Activated naive CD8-positive, alpha-beta T cell treated with anti-CD3 and anti-CD28 coated beads, Interleukin-2, amount 50 U/mL, for 16 hours (primary cell): ENCODE measurements at places on chromosomes 1 and 21.

DNA sequence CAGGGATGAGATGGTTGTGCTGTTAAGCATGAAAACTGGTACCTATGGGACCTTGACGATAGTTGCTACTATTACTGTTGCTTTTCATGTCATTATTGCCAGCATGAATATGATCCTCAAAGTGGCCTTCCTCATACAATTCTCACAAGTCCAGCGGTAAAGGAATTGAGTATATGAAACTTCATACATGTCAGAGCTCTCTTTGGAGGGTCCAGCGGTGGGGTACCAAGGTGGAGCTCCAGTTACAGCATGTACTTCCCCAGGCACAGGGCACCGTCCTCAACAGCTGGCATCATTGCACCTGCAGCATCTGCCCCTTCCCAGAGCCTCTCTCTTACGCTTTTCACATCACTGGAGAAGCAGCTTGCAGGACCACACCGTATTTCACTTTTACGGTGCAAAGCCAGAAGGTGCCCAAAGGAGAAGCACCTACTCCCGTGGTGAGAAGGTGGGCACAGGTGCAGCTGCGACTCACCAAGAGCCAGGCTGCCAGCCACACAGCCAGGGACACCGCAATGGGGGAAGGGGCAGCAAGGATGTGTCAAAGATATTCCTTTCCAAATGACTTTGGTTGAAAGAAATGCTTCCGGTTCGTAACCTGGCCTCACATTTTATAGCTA lies 166.4 kb upstream of the IRF2BP2 start:
- no peak for DNase-seq

GRCh38 chr1:96927125-96927524 lies 205.5 kb downstream of the PTBP2 start:
- DNase-seq, result no peak

GRCh38 chr1:7842517-7842916 lies 10.3 kb downstream of the UTS2 start:
- no peak for DNase-seq

DNA sequence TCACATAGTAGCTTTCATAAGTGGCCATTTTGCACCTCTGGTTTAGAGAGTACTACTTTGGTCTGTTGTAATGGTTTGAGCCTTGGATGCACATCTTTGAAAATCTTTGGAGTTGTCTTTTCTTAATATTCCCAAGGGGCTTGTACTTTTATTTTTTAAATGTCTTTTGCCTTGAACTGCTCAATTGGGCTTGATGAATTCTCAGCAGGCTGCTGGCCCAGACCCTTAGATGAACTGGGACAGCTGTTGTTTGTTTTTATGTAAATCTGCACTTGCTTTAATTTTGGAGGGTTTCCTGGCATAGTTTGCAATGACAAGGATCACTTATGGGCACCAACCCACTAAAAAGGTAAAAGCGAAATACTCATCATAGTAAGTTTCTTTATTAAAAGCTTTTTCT lies 24.9 kb downstream of the NGF start:
- DNase-seq, result no peak

GRCh38 chr1:226646026-226646869 lies 92.8 kb downstream of the ITPKB start:
- DNase-seq, result no peak

DNA sequence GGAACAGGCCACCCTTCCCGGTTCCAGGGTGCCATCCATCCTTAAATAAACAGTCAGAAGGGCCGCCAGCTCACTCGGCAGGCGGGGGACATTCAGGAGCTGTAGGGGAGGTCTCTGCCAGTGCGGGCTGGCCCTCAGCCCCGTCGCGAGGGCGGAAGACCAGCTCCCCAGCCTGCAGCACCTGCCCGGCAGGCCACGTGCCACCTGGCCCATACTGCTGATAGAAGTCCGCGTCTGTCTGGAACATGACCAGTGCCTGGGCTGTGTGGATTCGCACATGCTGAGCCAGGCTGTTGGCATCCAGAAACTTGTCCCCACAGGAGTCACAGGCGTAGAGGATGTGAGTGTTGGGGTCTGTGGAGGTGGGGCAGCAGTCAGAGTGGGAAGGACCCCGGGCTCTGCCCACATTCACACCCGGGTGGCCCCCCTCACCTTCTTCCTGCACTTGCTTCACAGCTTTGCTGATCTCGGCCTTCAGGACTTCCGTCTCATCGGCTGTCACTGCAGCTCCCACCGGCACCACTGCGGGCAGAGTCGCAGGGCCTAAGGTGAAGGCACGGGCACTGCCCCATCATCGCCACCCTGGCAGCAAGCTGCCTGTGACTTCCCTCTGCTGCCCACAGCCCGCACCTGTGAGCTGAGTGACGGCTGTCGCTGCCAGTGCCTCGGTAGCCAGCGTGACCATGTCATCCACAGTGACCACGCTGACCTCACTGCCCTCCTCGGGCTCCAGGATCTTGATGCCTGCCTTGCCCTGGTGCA lies 33.8 kb downstream of the ZBTB17 start:
- DNase-seq, result no peak

GRCh38 chr21:30932686-30933085 lies 51.3 kb upstream of the KRTAP11-1 start:
- DNase-seq, result no peak

- DNase-seq, result no peak
These were observed 40.1 kb upstream of the FOXO6 start for GRCh38 chr1:41320895-41321676.

DNA sequence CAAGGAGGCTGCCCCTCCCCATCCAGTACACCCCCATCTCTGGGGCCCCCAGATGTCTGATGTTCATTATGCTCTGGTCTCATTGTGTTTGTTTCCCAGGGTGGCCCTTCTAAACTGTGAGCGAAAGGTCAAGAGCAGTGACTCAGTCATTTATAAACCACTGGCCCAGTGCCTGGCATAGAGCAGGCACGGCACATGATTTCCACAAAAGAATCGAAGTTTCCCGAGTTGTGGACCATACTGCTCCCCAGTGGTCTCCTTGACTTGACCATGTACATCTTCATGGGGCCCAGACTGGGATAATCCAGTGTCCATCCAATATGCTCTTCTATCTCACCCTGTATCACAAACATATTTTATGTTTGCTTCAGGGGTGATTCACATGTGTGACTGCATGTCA lies 153.3 kb downstream of the NR5A2 start:
- no peak for DNase-seq

DNA sequence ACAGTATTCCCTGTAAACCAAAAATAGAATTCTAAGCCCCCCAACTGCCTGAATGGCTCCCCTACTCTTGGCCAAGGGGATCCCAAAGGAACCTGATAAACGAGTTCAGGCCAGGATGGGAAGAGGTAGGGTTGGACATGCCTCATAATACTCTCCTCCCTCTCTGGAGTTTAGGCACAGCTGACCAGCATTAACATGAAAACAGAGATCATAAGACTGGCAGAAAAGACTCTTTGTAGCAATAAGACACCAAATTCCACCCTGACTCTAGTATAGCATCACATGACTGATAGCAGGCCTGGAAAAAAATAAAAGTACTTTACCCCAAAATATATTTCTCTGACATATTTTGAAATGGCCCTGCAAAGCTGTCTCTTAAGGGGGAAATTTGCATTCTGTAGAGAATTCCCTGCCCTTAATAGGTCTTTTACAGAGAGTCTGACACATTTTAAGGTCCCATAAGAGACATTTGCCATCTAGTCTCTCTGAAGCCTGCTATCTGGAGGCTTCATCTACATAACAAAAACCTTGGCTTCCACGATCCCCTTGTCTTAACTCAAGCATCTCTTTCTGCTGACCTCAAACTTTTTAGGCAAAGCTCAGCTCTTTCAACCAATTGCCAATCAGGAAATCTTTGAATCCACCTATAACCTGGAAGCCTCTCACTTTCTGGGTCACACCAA lies 55.9 kb downstream of the SIK1 start:
- no peak for DNase-seq

- DNase-seq, result no peak
These were observed 22.1 kb downstream of the TFB2M start for GRCh38 chr1:246544001-246544400.

GRCh38 chr1:84855168-84855567 lies 37.8 kb downstream of the LPAR3 start:
- DNase-seq, result no peak

- DNase-seq, result no peak
These were observed 103.0 kb downstream of the ZSCAN20 start for GRCh38 chr1:33575324-33575879.

- DNase-seq, result no peak
These were observed 116.3 kb upstream of the SOD1 start for GRCh38 chr21:31543191-31543590.

GRCh38 chr21:37463083-37463801 lies 96.7 kb downstream of the DYRK1A start:
- peak; percentile 10 for DNase-seq

DNA sequence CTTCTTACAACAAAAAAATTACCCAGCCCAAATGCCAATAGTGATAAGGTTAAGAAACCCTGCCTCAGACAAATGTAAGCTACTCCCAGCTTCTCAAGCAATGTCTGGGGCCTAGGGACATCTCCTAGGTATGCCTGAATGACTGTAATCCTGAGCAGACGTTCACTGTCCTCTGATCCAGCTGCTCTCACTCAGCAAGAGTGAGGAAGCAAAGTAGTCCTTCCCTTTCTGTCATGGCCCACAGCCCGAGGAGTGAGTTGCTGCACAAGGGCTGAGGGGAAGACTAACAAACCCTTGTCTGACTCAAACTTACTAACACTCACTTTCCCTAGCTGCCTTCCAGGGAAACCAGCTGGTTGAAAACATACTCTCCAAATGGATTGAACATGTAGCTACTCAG lies 124.9 kb upstream of the TNFSF4 start:
- DNase-seq, result no peak

GRCh38 chr21:41509145-41509496 lies 1.2 kb upstream of the TMPRSS2 start:
- DNase-seq, result no peak

DNA sequence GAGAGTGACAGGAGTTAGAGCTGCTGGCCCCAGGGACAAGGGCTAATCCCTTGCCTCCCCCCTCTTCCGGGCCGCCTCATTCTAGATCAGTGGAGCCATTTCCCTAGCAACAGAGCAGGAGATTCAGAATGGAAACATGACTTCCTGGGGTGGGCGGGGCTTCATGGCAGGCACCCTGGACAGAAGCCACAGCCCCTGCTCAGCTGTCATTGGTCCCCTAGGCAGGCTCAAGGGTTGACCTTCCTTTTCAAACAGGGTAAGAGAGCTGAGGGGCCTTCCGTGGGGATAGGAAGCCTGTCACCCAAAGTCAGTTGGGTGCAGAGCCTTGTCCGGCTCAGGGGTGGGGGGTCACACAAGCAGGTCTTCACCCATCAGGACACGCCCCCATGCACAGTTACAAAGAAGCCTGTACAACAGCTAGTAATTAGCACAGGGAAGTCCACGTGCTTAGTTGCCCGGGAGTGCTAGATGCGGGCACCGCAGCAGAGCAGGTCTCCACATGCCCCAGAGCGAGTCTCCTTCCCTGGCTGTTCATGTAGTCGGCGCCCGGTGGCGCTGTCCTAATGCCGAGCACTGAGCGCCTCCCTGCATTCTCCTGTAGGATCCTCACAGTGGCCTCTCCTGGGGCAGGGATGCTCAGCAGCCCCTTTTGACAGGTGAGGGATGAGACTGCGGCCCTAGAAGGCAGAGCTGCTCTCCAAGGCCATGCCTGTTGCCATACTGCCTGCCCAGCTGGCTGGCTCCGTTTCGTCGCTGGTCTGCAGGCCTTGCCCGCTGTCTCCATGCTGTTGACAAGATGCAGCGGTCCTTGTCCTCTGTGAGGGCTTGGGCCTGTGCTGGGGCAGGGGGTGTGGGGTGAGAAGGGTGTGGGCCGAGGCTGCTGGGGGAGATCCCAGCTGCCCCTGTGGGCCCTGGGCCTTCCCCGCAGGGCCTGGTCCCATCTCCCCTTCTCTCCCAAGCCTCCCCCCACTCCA lies 5.1 kb downstream of the TMEM201 start:
- DNase-seq, result no peak

DNA sequence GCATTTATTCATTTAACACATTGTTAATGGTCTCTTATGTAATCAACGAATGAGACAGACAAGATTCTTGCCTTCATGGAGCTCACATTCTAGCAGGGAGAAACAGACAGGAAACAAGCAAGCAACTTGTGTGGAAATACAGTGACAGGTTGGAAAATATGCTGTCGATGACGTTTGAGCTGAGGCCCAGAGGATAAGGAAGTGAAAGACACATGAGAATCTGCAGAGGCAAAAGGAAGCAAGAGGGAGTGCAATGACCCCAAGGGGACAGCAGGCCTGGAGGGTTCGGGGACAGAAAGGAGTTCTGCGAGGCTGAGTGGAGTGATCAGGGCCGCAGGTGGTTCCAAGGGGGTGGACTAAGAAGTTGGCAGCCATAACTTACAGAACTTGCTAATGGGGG lies 60.6 kb upstream of the AKT3 start:
- no peak for DNase-seq

DNA sequence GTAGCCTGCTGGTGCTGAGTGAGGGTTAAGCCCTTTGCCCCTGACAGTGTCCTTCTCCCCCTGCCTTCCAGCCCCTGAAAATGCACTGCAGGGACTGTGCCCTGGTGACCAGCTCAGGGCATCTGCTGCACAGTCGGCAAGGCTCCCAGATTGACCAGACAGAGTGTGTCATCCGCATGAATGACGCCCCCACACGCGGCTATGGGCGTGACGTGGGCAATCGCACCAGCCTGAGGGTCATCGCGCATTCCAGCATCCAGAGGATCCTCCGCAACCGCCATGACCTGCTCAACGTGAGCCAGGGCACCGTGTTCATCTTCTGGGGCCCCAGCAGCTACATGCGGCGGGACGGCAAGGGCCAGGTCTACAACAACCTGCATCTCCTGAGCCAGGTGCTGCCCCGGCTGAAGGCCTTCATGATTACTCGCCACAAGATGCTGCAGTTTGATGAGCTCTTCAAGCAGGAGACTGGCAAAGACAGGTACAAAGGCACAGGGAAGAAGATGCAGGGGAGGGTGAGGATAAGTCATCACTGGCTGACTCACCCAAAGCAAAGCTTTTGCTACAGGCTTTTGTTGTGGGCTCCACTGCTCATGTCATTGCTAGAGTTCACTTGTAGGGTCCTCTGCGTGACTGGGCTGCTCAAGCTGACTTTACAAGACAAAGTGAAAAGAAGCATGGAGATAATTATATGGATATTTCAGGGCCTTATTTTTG lies 174.9 kb downstream of the PIGK start:
- DNase-seq, result no peak

- no peak for DNase-seq
These were observed 7.0 kb downstream of the OLFML2B start for GRCh38 chr1:162016631-162017030.

GRCh38 chr1:29237129-29237821 lies 953 bp downstream of the PTPRU start:
- DNase-seq, result no peak

- DNase-seq, result no peak
These were observed 49.8 kb downstream of the LYPLAL1 start for GRCh38 chr1:219223496-219223895.

- DNase-seq, result no peak
These were observed 21.2 kb upstream of the ADAM30 start for GRCh38 chr1:119917304-119918055.
